ENCODE measurements at places on chromosomes 7 and 10.

GRCh38 chr7:1007901-1008300 is 24.9 kb downstream of the CYP2W1 start:
- DNase-seq: no peak

- DNase-seq: no peak
Measured at GRCh38 chr7:104922182-104923009, 91.6 kb upstream of the KMT2E start.

- DNase-seq: no peak
Measured at GRCh38 chr7:132590162-132590561, 13.9 kb upstream of the PLXNA4 start.

- no peak for DNase-seq
Measured at GRCh38 chr10:91287912-91288311, 67.4 kb downstream of the PCGF5 start.

- DNase-seq: no peak
Measured at GRCh38 chr7:152762056-152762455, 2.5 kb downstream of the ACTR3B start.
